H1 (cell line): ENCODE measurements at places on chromosomes 7 and 10.

- H3K4me1 ChIP-seq, result no peaks in the 10 kb centered on the region
- H3K27me3 ChIP-seq, result no peaks in the 10 kb centered on the region
- H3K4me3 ChIP-seq, result no peak overlapping the region
- no peaks in the 10 kb centered on the region for H3K36me3 ChIP-seq
Measured at GRCh38 chr7:49295146-49295545, 370.8 kb downstream of the CDC14C start.

DNA sequence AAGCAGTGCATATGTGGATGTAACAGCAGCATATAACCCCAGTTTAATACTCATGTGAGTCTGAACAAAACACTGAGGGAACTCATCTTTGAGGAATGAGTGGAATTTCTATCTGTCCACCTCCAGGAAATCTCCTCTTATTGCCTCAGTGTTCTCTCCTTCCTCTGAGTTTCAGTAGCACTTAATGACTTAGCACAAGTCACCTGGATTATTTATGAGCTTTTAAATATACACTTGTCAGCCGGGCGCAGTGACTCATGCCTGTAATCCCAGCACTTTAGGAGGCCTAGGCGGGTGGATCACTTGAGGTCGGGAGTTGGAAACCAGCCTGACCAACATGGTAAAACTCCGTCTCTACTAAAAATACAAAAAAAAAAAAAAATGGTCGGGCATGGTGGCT is 4.3 kb downstream of the LRRC20 start:
- H3K36me3 ChIP-seq, result 0 out of 2 replicates have a peak, but pooled peaks cover 2% of the 10 kb centered on the region
- H3K27me3 ChIP-seq, result peaks cover 18% of the 10 kb centered on the region
- DNase-seq, result no peak
- H3K4me1 ChIP-seq, result peaks cover 7% of the 10 kb centered on the region; the same call in 1 of the 2 replicates
- no peak overlapping the region for H3K27ac ChIP-seq

DNA sequence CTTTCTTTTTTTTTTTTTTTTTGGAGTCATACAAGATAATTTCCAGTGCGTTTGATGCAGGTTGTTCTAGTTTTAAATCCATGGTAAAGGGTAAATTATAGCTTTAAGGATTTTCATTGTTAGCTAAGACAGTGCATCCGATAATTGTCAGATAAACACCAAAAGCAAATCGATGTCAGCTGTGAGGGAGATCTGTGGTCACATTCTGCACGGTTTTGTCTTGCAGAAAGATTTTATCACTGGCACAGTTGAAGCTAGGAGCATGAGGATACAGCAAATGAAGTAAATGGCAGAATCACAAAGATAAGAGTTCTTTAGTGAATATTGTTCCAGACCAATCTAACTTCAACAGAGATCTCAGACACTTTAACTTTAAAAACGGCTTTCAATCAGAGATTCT is 648.8 kb upstream of the COBL start:
- no peaks in the 10 kb centered on the region for H3K36me3 ChIP-seq
- H3K4me1 ChIP-seq, result no peaks in the 10 kb centered on the region
- no peak overlapping the region for H3K27ac ChIP-seq

GRCh38 chr7:22913158-22913557 is 90.5 kb upstream of the TOMM7 start:
- no peak for DNase-seq
- H3K36me3 ChIP-seq, result no peaks in the 10 kb centered on the region
- H3K27me3 ChIP-seq, result no peaks in the 10 kb centered on the region

DNA sequence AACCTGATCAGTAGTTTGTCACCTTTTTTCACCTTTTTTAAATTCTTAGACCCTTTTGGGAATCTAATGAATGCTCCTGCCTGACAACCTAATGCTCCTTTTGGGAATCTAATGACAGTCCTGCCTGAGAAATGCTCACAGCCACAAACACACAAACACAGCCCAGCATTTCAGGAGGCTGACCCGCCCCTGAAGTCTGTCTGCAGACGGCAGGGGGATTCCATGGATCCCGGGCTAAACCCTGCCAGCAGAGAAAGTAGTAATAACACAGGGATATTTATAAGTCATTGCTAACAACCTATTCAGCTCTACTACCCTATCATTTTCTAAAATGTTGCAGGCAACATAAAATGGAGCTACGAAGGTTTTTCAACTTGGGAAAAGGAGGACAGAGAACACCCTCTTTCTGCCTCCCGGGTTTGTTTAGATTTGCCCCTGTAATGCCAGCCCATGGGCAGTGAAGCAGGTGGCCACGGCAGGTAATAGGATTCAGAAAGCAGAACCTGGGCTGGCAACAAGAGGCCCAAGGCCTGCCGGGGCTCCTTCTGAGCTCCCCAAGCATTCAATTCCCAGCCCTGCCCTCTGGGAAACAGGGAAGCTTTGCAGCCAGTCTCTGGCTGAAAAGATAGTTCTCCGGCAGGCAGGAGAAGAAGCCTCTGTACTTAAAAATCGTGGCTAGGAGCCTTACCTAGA is 65.2 kb downstream of the CREB3L2 start:
- DNase-seq, result no peak
- no peak overlapping the region for H3K4me3 ChIP-seq
- peaks cover 3% of the 10 kb centered on the region; the same call in 1 of the 2 replicates for H3K4me1 ChIP-seq
- H3K27ac ChIP-seq, result no peak overlapping the region
- no peaks in the 10 kb centered on the region; the same call in 1 of the 2 replicates for H3K36me3 ChIP-seq

DNA sequence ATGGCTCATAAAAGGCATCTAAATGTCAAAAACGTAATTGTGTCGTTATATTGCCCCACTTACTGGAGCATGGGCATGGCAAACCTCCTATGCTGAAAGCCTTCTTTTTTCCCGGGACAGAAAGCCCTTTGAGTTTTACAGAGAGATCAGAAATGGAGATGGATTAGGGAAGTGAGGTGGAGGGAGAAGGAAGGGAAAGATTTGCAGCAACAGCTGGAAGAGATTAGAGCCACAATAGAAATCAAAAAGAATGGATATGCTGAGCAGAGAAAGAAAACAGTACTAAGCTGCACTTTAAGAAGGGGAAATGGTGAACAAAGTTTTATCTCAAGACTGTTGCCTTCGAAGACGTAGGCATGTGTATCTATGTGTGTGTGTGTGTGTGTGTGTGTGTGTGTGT is 97.2 kb upstream of the PCGF5 start:
- no peak for DNase-seq
- H3K4me3 ChIP-seq, result no peak overlapping the region
- no peaks in the 10 kb centered on the region for H3K27me3 ChIP-seq
- H3K27ac ChIP-seq, result no peak overlapping the region
- H3K36me3 ChIP-seq, result no peaks in the 10 kb centered on the region
